ENCODE measurements at places on chromosomes 16 and 17.

DNA sequence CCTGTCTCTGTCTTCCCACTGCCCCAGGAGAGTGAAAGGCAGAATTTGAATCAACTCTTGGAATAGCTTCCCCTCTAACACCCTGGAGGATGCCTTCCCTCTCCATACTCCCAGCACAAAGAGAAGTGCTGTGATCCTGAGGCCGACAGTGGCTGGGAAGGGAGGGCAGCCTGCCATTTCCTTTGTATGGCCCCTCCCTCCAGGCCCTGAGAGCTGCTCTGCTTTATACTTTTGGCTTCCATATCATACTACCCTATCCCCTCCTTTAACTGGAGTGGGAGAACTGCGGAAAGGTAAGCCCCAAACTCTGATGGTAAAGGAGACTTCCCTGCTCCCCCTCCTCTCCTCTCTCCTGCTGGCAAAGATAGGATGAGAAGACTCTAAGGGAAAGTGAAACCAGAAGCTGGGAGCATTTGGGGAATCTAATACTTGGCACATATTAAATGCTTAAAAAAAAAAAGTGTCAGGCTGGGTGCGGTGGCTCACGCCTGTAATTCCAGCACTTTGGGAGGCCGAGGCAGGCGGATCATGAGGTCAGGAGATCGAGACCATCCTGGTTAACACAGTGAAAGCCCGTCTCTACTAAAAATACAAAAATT is 4.1 kb upstream of the MED24 start:
- no peak for DNase-seq

- DNase-seq: no peak
These were observed 9.7 kb downstream of the ZNF19 start for GRCh38 chr16:71479420-71479819.

GRCh38 chr16:3789375-3790099 is 72.2 kb upstream of the TRAP1 start:
- DNase-seq: no peak

DNA sequence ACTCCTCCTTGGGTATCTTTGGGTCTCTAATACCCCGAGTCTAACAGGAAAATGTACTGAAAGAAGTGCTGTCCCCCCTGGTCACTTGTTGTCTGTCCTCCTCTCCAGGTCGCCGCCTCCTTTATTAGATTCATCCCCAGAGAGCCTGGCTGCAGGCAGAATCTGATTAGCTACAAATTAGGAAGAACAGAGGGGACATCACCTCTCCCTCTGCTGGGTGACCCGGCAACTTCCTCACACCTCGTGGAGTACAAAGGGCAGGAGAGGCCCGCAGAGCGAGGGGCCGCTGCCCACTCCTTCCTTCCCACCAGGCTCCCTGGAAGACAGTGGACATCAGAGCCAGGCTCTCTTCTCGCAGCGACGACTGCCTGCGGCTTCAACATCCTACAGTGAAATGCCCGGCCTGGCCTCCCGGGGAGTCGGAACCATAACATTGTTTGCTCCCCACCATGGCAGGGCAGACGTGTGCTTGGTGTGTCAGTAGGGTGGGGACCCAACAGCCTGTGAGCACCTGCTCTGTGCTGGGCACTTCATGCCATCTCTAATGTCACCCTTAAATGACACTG is 5.3 kb downstream of the CYB561 start:
- no peak for DNase-seq

DNA sequence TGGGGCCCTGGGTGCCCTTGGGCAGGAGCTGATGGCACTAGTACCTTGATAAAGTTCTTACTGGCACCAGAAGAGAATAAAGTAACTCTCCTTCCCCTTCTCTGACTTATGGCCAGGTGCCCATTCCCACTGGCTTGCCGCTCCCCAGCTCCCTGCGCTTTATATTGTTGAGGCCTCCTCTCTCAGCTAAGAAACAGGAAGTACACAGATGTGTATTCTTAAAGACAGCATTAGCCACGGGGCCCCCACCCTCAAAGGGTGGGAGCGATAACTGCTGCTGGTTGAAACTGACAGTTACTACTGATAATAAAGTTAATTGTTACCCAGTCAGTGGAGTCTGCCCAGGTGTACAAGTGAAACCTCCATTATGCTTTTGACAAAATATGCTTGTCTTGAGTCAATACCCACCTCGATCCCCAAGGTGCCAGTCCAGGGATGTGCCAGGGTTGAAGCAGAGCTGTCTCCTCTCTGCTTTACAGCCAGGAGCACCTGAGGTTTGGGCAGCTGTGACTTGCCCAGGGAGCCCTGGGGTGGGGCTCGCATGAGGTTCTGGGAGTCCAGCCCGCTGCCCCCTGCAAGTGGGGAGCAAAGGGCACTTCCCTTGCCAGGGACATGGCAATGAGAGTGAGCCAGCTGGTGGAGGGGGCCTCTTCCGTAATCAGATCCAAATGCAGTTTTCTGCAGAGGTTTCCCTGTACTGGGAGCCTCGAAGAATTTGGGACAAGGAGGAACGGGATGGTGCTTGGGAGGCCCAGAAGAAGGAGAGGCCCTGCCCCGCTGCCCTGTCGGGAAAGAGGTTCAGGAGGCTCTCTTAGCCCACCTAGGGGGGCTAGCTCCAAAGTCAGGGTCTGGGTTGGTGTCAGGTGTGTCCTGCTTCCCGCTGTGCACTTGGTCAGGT is 5.4 kb upstream of the CLDN9 start:
- no peak for DNase-seq

GRCh38 chr17:50764734-50765149 is 2.6 kb downstream of the ANKRD40CL start:
- no peak for DNase-seq

GRCh38 chr17:31313982-31314781 is at the start of gene EVI2B:
Gene EVI2B, minus strand, starts transcription at chr17:31314054. Its CDS starts 8,445 bp downstream, at chr17:31305609.
- DNase-seq: no peak

DNA sequence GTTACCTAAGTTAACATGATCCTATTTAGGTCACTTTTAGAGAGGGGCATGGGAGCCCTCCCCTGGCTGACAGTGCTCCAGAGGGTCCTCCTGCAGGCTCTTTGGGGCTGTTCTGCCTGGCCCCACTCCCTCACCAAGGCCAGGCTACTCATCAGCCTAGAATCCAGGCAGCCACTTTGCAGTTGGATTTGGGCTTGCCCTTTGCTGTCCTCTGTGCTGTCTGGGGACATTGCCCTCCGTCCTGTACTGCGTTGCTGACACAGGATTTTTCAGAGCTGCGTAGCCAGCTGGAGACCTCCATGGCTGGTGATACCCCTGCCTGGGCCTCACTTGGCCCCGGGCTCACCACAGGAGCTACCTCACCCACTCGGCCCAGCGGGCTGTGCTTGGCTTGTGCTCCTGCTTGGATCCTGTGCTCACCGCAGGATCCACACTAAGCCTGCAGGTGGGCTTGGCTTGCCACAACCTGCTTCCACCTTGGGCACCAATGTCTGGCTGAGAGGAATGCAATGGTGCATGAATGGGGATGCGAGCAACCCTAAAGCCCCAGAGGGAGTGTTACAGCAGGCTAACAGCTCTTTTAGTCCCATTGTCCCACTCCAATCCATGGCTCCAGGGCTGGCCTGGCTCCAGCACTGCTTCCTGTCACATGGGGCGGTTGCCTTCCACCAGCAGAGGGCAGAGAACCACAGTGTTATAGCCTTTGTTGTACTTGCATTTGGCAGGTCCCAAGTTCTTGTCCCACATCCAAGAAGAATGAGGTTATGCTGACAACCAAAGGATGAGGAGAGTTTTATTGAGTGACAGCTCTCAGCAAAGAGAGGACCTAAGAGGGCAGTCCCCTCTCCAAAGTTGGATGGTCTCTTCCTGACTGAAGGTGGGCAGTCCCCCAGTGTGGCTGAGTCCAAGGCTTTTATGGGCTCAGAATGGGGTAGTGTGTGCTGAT is 21.5 kb downstream of the CCL4 start:
- DNase-seq: no peak

GRCh38 chr17:77493238-77493820 is 352.6 kb downstream of the SEC14L1 start:
- no peak for DNase-seq

DNA sequence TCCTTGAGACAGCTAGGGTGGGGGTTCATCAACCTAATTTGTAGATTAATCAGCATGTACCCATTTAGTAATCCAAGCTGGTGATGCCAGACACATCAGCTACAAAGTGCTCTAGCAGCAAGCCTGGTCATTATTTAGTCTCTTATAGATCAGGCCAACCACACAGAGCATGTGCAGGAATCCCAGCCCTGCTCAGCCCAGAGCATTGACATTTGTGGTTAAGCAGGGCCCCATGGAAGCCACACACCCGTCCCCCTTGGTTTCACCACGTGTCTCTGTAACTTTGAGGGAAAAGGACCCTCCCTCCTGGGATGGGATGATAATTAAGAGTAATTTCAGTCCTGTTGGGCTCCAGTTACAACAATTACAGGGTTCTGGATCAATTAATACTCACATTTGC is 268.8 kb upstream of the RPL38 start:
- DNase-seq: no peak

- DNase-seq: peak; percentile 40
These were observed 70.4 kb upstream of the CLEC18A start for GRCh38 chr16:69880640-69881133.

DNA sequence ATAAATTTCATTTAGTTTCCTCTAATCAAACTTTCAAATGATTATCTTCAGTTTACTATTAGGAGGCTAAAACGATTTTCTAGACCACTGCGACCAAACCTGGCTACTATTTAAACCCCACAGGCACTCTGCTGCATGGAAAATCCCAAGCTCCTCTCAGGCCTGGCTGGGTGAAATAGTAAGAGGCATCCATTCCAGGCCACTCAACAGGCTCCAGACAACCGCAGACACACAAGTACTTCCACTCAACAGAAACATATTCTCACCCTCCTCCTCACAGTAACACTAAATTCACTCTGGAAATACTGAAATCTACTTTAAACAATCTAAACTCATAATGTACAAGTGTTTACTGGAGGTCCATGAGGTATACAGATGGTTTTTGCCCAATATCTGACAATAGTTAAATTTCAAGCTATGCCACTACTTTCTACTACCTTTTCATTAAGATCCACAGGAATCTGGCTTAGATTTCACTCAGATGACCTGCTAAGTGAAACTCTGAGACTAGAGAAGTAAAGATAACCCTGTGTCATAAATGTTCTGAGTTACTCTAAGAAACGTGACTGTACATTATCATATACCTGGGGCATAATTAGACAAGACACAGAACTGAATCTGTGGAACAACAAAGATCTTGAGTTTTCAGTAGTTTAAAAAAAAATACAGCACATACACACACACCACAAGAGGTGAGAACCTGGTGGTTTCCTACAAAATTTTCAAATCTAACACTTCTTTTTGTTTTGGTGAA is 10.4 kb downstream of the VPS53 start:
- DNase-seq: no peak

DNA sequence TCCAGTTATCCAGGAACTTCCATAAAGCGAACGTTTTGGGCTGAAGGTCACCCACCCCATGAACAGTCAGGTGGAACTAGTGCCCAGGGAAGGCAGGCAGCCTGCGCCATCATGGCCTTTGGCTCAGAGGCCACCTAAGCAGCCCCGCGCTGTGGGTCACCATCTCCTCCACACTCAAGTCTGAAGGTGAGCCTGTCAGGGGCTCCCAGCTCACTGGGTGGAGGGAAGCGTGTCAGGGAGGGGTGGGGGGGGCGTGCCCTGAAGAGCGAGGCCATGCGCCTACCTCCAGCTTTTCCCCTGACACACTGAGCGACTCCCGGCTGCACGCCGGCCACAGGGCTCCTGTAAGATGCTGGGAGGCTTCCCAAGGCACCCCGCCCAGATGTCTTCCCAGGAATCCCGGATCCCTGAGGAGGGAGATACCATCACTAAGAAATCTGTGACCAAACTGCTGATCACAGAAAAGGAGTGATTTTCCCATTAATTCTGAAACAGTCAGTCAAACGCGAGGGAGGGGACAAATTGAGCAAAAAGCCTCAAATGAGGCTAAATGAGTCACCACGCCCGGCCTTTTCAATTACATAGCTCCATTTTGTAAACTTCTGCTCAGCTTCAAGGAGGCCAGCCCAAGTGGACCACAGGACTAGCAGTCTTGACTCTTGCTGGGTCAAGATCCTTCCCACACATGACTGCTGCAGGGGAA is 26.5 kb upstream of the SLC25A19 start:
- peak; percentile 30 for DNase-seq

DNA sequence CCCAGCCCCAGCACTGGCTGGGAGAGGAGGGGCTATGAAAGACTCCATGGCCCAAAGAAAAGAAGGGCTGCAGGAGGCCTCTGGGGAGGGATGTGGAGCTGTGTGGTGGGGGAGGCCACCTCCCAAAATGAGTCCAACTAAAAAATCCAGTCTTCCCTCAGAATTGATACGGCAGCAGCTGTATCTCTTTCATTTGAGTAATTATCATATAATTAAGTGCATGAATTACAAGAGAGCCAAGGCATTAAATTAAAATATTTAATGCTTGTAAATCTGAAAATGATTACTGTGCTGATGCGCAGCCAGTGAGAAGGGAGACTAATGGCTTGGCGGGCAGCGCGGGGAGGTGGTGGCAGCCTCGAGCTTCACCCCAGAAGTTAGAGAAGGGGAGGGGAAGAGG is 192.8 kb downstream of the C16orf78 start:
- no peak for DNase-seq

DNA sequence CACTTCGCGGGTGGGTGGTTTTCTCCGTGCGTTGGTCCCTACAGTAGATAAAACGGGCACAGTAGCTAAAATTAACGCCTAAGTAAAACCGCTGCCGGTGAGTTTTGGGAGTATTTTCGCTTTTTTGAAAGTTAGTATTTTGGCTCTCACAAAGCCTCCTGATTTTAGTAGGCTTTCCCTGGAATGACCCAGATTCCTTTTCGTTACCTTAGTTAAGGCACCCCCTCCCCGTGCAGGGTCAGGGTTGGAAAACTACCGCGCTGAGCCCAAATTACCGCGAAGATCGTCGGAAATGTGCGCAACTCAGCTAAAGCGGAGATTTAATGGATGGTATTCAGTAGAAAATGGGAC is 28.3 kb upstream of the ST6GALNAC1 start:
- no peak for DNase-seq

DNA sequence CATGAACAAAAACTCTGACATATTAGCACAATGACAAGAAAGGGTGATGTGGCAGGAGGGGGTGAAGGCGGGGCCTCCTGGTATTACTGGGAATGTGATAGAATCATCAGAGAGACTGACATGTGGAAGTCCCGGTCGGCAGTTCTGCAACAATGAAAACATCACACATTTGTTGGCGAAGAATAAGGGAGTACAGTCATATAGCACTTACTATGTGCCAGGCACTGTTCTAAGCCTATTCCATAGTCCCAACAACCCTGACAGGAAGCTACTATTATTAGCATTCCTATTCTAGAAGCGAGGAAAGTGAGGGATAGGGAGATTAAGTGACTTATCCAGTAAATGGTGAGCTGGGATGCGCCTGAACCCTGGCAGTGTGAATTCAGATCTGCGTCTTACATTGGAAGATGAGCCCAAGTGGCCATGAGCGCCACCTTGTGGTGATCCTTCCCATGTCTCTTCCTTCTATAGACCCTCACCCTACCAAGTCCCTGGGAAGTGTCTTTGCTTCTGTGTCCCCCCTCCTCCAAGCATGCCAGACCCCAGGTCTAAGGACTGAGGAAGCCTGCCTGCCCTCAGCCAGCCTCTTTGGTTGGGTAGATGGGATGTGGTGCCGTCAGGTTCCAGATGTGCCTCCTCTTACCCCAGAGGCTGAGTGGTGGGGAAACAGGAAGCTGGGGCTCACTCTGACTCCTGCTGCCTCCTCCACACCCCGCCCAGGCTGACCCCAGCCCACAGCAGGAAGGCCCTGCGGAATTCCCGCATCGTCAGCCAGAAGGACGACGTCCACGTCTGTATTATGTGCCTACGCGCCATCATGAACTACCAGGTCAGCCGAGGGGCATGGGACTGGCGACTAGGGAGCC is 14.0 kb downstream of the FMNL1 start:
- DNase-seq: no peak

Measured in H54 (cell line).